Activated CD4-positive, alpha-beta T cell treated with anti-CD3 and anti-CD28 coated beads, Interleukin-2, amount 50 U/mL, for 24 hours (primary cell): ENCODE measurements at places on chromosomes 4 and X.
A peak's percentile ranks its signal among the peaks of the same experiment; 100 is the strongest.

GRCh38 chr4:88481537-88481936 lies 24.6 kb downstream of the HERC5 start:
- no peak for DNase-seq

GRCh38 chr4:42282081-42282901 lies 115.0 kb upstream of the SHISA3 start:
- no peak for DNase-seq

- no peak for DNase-seq
Observed at GRCh38 chrX:39253551-39253950, 452.3 kb downstream of the MID1IP1 start.

DNA sequence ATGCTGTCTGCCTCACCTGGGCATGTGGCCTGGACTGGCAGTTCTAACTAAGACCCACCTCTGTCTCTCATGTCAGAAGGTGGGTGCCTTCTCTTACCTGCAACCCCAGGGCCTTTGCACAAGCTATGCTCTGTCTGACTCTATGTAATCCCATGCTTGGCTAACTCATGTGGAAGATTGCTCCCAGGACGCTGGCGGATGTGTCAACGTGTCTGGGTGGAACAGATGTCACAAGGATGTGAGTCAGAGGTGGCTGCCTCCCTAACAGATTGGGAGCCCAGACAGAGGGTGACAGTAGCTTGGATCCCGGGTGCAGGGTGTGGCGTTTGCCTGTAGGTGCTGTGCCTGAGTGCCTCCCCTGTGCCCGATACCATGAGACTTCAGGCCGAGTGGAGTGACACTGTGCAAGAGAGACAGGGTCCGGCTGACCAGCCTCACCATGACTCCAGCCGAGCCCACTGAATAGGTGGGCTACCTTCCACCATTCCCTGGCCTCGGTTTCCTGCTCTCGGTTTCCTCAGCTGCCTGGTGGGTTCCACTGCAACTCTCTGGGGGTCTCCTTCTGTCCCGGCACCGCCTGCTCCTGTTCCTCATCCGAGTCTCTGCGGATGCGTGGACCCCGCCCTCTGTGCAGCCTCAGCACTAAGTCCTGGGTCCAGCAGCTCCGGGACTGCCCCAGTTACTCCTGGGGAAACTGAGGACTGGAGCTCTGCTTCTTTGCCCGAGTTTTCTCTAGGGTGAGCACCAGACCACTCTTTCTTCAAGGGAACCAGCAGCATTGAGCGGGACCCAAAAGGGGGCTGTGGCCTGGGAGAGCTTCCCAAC lies 11.0 kb downstream of the SH3BP2 start:
- no peak for DNase-seq

GRCh38 chrX:134554291-134554690 lies 94.3 kb downstream of the HPRT1 start:
- no peak for DNase-seq

DNA sequence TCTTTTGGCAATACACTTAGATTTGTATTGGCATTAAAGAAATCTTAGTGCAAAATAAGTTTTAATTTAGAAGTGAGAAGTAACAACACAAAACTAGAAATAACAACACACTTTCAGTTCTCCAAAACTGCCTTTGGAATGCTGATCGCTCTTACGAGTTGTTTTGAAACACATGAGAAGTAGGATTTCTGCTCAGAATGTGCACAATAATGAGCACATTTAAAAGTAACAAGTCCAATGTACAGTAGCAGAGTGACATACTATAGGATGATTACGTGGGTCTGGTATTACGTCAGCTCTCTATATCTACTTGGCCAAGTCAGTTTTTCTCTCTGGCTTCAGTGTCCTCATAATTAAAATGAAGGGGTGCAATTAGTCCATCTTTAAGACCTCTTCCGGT lies 164.8 kb downstream of the CHM start:
- DNase-seq: no peak

GRCh38 chrX:8760021-8760420 lies 28.1 kb upstream of the ANOS1 start:
- DNase-seq: no peak

- DNase-seq: no peak
Observed at GRCh38 chr4:123555233-123555806, 158.7 kb downstream of the SPRY1 start.

GRCh38 chr4:159500861-159501260 lies 398.0 kb downstream of the RAPGEF2 start:
- DNase-seq: no peak

DNA sequence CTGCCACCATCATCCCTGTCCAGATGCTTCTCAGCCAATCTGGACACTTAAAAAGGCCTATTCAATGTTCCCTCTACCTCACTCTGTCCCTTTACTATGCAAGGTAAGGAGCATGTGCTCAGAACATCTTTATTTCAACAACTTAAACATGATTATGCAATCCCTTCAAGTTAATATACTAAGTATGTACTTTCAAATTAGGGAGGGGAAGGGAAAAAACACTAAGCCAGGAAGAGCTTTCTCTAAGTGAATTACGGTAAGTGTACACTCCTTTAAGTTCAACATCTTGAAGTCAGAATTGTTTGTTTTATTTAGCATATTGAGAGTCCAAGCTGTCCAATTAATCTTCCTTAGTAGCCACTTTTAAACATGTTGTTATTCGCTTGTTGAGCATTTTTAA lies 14.1 kb downstream of the SLC10A7 start:
- DNase-seq: no peak

DNA sequence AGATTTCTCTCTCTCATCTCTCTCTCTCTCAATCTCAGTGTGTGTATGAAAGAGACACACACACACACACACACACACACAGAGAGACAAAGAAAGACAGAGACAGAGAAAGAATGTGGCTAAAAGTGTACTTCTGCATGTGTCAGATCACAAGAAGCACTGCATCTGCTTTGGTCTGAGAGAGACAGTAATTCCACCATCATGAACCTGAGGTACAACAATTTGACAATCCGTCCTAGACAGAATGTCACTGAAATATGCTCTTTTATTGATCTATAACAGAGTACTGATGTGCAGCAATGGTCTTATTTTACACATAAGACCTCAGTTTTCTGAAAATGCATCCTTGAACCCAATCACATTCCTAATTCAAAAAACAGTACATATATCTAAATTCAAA lies 576.2 kb upstream of the SMIM31 start:
- no peak for DNase-seq

- DNase-seq: no peak
Observed at GRCh38 chrX:15350329-15350996, 15.1 kb upstream of the PIGA start.

- no peak for DNase-seq
Observed at GRCh38 chr4:158259955-158260575, 49.8 kb downstream of the TMEM144 start.

DNA sequence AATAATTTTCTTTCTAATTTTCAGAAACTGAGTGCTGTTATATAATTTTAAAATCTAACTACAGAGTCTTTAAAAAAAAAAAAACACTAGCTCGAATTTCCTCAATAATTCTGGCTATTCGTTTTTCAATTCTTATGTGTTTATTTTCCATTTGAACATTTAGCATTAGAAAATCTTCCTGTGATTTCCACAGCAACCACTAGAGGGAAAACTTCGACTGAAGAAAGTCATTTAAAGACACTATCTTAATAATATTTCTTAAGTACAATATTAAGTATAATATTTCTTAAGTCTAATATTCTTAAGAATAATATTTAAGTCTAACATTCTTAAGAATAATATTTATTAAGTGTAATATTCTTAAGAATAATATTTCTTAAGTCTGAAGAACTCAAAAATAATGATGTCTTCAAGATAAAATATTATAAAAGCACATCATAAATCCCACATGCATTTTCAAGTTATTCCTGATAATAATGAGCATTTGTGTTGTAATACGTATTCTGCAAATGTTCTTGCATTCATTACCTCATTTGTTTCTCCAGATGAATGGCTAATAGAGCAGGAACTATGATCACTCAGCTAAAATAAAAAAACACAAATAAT lies 118.4 kb upstream of the WDR17 start:
- DNase-seq: no peak

GRCh38 chrX:119706616-119707015 lies 13.6 kb upstream of the SEPTIN6 start:
- no peak for DNase-seq

GRCh38 chrX:107760304-107761077 lies 15.1 kb downstream of the TSC22D3 start:
- no peak for DNase-seq

GRCh38 chr4:70931347-70931746 lies 29.2 kb downstream of the MOB1B start:
- no peak for DNase-seq

- DNase-seq: no peak
Observed at GRCh38 chrX:53795576-53795975, 109.1 kb upstream of the HUWE1 start.

- DNase-seq: peak; percentile 7
Observed at GRCh38 chr4:122003335-122003734, 51.5 kb upstream of the TRPC3 start.

DNA sequence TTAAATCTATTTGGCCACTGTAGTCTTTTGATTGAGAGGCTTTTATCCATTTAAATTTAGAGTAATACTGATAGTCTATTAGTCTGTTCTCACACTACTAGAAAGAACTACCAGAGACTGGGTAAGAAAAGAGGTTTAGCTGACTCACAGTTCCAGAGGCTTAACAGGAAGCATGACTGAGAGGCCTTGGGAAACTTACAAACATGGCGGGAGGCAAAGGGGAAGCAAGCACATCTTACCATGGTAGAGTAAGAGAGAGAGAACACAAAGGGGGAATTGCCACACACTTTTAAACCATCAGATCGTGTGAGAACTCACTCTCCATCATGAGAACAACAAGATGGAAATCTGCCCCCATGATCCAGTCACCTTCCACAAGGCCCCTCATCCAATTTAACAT lies 410.9 kb downstream of the PDGFC start:
- DNase-seq: no peak

DNA sequence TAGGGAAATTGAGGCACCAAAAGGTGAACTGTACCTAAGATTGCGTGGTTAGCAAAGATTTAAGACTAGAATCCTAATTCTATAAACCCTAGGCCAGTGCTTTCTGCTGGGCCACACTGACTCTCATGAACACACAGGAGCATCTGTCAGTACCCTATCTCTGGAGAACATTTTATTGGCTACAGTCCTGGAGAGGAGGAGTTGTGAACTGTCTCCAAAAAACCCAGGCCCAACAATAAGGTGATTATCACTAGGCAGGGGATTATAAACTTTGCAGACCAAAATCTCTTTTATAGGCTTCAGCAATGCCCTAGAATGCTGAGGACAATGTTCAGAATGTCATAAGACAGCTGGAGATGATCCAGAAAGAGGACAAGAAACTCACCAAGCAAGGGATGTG lies 24.1 kb downstream of the OPHN1 start:
- DNase-seq: no peak

- no peak for DNase-seq
Observed at GRCh38 chrX:45847961-45848360, 647.3 kb upstream of the DIPK2B start.

- DNase-seq: no peak
Observed at GRCh38 chr4:78767350-78767749, 8.8 kb upstream of the BMP2K start.

- no peak for DNase-seq
Observed at GRCh38 chr4:141409556-141409955, 188.9 kb downstream of the ZNF330 start.

GRCh38 chrX:134469486-134469885 lies 9.5 kb downstream of the HPRT1 start:
- DNase-seq: no peak

DNA sequence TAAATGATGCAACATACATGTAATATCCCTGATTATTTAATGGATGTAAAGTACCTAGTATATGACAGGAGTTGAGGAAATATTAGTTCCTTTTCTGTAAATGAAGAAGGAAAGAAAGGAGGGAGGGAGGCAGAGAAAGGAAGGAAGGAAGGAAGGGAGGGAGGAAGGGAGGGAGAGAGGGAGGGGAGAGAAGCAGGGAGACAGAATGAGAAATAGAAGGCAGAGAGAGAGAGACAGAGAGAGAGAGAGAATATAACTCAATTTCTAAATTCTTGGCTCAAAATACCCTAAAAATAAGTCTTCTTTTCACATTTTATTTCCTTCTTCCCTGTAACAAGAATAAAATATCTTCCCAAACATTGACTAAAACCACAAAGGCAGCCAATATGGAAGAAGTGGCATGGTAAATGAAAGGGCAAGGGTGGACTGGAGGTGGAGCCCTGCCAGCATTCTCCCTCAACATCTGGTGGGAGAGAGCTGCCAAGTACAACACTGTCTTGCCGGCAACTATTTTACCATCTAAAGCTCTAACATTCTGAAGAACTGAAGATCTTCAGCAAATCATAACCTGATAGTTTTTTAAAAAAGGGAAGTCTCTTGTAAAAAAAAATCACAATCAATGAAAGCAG lies 245.1 kb downstream of the PPP3CA start:
- no peak for DNase-seq

- no peak for DNase-seq
Observed at GRCh38 chr4:123606946-123607542, 210.4 kb downstream of the SPRY1 start.

GRCh38 chr4:39046249-39046648 lies 14.0 kb upstream of the TMEM156 start:
- DNase-seq: no peak

- peak; percentile 55 for DNase-seq
Observed at GRCh38 chr4:98482847-98483806, 175.3 kb downstream of the TSPAN5 start.

GRCh38 chr4:177461606-177462005 lies 19.4 kb upstream of the AGA start:
- no peak for DNase-seq

DNA sequence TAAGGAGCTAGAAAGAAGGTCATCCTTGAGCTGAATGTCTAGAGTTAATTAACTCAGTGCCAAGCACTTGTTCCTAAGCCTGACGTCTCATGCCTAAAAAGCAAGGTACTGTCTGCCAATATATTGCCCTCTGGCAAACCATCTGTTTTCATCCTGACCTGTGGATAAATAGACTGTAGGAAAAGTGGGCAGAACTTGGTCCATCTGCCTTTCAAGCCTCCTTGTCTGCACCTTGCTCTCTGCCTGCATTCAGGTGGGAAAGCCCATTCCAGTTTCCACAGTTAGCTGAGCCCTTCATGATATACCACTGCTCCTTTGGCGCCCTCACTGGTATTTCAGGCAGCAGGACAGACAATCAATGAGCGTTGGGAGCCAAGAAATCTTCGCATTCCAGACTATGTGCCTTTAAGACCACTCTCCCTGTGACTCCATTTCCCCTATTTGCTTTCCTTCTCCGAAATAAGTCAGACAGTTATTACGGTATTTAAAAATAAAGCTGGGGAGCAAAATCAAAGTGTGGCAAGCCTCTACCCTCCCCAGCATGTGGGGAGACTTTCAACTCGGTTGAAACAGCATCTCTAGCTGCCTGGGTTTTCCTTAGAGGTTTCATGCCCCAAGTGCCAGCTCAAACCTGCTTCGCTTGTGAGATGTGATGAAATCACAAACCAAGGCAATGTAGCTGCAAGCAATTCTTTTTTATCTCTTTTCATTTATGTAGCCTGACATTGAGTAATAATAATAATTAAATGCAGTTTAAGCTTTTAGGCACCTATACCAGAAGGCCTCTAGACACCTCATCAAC lies 2.5 kb upstream of the CCDC149 start:
- no peak for DNase-seq
